ENCODE measurements at places on chromosomes 2 and 18.

DNA sequence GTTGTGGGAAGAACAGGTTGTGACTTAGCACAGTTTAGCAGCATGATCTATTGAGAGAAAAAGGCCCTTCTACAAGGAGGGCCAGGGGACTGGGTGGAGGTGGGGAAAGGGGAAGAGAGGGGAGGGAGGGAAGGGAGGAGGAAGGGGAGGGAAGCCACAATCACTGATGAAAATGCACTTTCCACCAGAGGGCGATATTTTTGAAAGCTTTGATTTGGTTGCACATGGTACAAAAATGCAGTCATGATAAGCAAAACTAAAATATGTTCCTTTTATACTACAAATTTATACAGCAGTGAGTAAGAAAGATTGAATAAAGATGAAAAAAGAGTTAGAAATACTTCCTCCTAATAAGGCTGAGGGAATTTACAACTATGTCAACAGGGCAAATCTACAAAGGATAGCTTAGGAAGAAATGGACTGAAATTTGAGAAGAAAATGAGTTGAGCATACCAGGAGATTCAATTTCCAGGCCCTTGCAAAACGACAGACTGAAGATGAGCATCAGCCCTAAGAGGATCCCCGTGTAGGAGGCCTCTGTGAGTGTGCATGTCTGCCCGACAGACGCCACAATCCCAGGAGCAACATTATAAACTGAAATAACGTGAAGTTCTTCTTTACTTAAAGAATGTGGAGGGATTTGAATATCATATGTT is 17.2 kb downstream of the SH3YL1 start:
- DNase-seq: peak; percentile 57

DNA sequence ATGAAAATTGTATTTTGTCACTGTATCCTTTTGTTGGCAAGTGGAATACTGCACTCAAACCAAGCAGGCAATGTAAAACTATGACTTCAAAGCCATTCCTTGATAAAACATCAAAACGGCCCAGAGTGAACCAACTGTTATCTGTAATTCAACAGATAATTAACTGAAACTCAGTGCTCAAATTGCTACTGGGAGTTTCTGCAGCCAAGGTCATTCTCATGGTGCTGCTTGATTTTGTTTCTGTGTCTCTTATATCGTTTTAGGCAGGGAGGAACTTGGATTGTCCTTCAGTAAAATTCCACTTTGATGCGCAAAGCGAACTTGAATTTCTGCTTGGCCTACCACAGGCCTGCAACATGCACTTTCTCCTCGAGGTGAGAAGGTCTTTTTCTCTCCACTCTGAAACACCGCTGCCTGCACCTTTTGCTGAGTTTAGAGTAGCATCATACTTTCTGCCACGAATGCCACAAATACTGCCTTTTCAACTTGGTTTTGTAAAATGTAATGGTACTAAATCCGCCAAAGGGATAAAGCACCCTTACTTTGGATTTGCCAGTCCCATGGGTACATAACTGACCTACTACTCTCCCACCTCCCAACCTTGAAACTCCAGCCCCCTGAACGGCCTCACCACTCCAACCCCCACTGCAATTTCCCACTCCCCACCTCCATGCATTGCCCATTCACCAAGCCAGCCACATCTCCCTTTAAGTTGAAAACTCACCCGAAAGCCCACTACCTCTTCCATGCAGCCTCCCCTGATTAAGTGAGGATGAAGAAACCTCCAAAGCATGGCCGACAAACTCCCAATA is 204.7 kb downstream of the TGIF1 start:
- DNase-seq: no peak

- DNase-seq: no peak
Observed at GRCh38 chr2:8154270-8154669, 527.6 kb upstream of the ID2 start.

- peak; percentile 51 for DNase-seq
Observed at GRCh38 chr2:160471950-160472349, 21.7 kb downstream of the RBMS1 start.

- DNase-seq: no peak
Observed at GRCh38 chr18:13318731-13319501, 100.4 kb downstream of the LDLRAD4 start.

GRCh38 chr2:67783026-67783425 is 279.8 kb downstream of the C1D start:
- DNase-seq: no peak

DNA sequence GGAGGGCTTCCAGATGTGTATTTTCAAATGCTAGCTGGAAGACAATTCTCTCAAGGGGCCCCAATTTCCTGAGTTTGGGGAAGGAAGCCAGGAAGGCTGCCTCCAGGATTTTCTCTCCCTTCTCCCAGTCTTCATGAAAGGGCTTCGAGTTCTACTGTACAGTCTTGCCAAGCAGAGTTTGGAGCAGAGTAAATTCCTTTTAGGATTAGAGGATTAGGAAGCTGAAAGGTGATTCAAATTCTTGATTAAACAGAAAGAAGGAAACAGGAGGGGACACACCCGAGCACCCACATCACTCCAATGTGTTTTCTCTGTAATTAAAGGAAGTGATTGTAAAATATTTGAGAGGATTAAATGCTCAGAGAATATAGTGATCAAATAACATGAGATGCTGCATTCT is 217.8 kb downstream of the SETBP1 start:
- no peak for DNase-seq

DNA sequence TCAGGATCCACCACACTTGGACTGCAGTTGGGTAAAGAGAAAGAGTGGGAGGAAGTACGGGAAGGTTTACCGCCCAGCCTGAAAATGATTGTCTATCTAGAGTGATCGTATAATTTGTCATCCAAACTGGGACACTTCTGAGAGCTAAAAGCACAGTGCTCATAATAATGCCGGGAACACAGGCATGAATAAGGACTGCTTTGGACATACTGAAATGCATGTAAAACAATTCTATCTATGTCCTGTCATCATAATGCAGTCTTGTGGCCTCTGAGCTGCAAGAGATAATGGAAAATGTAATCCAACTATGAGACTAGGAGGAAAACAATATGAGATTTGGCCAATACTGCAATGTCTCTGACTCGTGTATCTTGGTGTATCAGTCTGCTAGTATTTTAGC is 435.5 kb downstream of the SOX11 start:
- no peak for DNase-seq

DNA sequence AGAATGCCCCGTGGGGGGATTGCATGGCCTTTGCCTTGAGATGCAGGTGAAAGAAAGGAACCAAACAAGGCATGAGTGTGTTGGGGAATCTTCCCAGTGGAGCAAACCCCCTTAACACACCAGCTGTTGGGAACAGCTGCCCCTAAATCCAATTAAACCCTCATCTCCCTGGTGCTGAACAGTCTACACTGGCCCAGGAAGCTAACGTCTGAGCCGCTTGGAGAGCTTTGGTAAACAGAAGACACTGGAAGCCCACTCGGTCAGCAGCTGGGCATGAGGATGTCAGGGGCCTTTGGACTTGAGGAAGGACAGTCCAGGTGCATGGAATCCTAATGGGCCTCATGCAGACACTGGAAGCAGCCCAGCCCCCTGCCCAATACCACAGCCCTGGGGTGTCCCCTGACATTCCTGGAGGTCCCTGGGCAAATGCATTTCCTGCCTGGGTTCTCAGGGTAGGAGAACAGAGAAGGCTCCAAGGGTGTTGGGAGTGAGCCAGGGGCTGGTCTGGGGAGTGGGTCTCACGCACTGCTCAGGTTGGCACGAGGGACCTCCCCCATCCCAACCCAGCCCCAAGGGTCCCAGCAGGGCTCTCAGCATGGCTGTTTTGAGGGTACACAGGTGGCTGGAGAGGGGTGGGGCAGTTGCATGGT is 37.7 kb downstream of the GBX2 start:
- no peak for DNase-seq

DNA sequence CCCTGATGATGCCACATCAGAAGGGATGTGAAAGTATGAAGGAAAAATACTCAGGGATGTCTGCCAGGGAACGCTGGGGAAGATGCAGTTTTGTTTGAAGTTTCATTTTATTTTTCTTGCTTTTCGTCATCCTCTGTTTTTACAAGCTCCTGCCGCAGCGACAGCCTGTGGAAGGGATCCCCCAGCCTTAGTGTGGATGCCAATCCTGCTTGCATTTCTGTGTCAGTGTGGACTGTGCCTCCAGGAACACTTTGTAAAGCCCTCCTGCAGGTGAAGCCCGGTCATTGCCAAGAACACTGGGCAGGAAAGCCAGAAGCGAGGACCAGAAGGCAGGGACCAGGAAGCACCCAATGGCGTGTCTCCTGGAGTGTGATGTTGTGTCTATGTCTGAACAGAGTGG is 234.3 kb downstream of the SEPTIN10 start:
- DNase-seq: no peak

- DNase-seq: no peak
Observed at GRCh38 chr18:12376034-12376753, 833 bp downstream of the AFG3L2 start.

DNA sequence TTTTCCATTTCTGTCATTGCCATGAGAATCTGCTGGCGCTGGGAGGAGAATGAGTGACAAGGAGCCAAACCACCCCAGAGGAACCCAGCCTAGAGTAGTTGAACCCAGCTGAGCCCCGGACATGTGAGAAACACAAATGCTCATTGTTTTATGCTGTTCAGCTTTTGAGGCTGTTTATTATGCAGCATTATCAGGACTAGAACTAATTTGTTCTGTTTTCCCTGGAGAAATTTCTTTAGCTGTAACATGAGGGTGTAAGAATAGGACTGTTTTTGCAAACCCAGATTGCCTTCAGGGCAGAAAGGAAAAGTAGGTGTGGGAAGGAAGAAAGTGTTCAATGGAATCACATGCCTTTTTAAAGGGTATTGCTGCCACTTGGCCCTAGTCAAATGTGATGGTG is 28.5 kb upstream of the DOCK10 start:
- no peak for DNase-seq

Data from CD4-positive, alpha-beta T cell treated with Interleukin-15 for 4 hours (primary cell).